PC-3 (cell line): ENCODE measurements at places on chromosomes 6 and 20. TPM values are rescaled to one million over a fixed set of nuclear protein-coding genes. Genes with fewer than 3 reads are reported as not detected.

DNA sequence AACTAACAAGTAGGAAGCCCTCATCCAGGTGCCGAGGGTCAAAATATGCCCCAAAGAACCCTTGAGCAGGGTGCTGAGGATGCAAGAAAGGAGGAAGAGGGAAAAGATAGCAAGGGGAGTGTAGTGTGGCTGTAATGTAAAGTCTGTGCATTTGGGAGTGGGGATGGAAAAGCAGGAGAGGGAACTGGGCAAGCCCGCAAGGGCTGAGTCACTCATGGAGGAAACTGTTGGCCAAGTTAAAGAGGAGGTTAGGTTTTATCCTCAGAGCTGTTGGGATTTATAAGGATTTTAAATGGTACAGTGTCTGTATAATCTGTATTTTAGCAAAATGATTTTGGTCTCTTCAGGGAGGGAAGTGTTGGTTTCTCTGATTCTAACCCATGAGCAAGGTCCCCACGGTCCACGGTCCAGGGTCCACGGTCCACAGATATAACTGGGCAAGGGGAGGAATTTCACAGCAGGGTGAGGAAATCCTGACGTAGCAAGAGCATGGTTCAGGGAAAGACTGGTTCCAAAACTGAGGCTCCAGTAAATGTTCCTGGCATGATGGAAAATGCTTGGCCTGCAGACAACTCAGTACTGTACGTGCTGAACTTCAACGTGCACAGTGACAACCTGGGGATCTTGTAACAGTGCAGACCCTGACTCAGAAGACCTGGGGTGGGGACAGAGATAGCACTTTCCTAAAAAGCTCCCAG, 759.8 kb downstream of the PTPRT start:
- no peak for DNase-seq

DNA sequence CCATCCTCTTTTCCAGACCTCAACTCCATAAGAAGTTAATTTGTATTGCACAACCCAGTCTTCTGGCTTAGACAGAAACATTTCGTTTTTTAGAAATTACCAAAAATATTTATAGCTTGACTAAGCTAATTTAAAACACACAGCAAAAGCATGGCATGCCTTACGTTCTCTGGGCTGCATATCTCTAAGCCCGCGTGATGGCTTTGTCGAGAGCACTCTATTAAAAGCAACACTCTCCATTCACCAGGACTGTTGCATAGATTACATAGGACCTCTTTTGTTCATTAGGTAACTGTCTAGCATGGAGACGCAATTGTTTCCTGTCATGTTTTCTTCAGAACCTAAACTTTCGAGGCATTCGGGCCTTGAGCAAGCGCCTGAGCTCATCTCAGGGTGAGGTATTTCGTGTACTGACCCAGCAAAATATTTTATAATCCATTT, 104.5 kb downstream of the IBTK start:
- DNase-seq = no peak

The OR2H1 gene
- total RNA-seq = not detected in 2 replicates

- peak; percentile 86 for DNase-seq
Measured at GRCh38 chr20:45138561-45139300, 14.5 kb upstream of the WFDC12 start.

DNA sequence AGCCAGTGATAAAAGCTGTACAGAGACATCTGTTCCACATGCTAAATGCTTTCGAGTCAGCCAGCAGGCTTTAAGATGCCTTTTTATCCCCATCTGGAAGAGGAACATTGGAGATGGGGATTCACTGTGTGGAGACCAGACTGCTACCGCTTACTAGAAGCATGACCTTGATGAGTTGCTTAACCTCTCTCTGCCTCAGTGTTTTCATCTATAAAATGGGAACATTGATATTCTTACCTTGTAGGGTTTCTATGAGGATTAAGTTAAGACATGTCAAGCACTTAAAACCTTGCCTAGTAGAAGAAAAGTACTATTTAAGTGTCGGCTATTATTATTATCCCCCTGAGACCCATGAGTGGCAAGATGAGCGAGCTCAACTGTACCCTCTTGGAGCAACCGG, 165.3 kb upstream of the SNX9 start:
- no peak for DNase-seq

DNA sequence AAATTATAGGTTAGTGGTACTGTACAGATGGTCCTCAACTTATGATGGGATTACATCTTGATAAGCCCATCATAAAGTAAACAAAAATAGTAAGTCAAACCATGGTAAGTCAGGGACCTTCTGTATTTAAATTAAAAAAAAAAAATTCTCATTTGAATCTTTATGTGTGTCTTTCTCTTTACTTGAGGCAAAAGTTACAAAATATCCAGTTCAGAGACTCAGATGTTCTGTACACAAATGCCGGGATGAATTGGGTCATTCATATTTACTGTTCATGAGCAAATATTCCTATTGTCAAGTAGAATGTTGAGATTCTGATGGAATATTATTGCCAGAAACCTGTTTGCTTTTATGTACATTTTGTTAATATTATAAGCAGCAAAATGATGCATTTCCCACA, 13.4 kb downstream of the PHACTR2 start:
- DNase-seq = no peak

The SCRT2 gene
- total RNA-seq = not detected in 2 replicates

The ULBP1 gene
- total RNA-seq = 0.86 and 0.87 TPM in 2 replicates

GRCh38 chr6:46730921-46731461, 4.2 kb downstream of the PLA2G7 start:
- no peak for DNase-seq

DNA sequence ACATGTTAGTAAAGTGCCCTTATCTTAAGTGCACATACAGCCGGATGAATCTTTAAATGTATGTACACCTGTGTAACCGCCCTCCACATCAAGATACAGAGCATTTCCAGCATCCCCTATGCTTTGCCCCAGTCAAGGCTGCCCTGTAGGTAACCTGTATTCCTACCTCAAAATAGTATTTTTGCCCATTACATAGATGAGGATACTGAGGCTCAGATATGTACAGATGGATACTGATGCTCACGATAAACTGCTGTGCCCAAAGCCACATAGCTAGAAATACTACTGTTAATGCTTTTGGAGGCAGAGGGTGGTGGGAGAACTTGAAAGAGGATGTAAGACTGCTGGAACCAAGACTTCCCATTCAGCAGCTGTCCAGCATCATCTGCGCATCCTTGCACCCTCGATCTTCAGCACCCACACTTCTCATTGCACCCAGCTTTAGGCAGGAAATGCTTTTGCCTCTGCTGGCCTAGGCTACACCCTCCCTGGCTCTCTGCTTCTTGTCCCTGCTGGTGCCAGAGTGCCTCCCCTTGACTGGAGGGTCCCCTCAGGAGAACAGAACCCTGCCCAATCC, 27.0 kb upstream of the ZFAND3 start:
- DNase-seq = no peak

- no peak for DNase-seq
Measured at GRCh38 chr6:112130878-112131277, 43.5 kb downstream of the FAM229B start.

The PPP1R3G gene
- total RNA-seq = 2.8 and 3.2 TPM in 2 replicates

DNA sequence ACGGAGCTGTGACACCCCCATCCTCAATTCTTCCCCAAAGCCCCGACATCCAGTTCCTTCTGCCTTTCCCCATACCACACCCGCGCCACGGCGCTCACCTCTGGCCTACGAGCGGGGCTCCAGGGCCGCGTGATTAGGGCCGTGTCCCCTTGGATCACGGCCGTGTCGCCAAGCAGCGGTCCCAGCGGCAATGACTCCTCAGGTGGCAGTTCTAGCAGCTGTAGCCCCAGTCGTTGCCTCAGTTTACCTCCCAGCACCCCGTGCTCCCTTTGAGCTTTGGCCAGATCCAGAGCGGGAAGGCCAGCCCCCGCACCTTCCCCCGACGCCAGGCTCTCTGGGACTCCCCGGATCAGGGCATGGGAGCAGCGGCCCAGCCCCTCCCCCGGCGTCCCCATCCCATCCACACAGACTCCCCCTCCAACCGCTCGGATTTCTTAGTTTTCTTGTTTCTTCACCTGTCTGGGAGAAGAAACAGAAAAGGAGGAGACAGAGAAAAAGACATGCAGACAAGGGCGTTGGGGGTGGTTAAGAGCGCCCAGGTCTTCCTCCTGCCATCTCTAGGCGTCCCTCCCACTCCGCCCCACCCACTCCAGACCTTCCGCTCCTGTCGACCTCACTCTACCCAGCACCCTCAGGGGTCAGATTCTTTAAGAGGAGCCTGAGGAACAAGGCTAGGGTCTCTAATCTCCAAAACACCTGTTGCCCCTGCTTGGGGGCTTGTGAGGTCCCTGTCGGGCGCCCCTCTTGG, at the start of gene DDAH2:
Gene DDAH2, minus strand, starts transcription at position 533 of the 748 bp plus-strand sequence. Its CDS starts 138 bp downstream, at position 395.
- DNase-seq = no peak

The CFB gene
- total RNA-seq = 0.86 TPM in 1 of 2 replicates, not detected in the other

- no peak for DNase-seq
Measured at GRCh38 chr20:58169450-58169849, 59.0 kb downstream of the ANKRD60 start.

- DNase-seq = no peak
Measured at GRCh38 chr6:17988422-17988944, 1.0 kb upstream of the KIF13A start.

DNA sequence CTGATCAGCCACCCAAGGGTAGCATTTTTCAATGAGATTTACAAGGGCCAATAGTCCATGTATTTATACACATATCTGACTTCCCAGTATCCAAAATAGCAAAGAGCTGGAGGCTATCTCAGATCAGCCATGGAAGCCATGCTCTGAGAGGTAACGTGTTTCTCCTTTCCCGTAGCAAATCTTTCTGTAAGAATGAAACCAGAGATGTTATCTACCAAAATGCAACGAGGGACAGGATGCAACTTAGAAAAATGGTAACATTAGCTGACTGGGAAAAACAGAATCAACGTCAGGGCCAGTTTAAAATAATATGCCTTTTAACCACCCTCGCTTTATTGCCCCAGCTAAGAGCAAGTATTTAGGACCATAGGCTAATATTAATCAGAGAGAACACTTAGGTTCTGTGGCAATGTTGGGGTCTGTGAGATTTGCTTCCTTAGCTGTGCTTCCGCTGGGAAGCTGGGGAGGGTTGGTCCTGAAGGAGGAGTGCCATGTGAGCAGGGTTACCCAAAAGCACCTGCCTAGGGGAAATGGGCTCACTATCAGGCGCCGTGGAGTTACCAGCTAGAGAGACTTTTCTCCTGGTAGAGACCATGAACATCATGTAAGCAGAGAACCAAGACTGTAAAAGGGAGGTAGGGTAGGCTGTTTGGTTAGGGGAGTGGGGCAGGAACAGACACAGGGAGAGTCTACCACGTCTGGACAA, 1.2 kb downstream of the ZNF831 start:
- no peak for DNase-seq

The AKAP7 gene
- 3.6 and 7.4 TPM in 2 replicates for total RNA-seq

DNA sequence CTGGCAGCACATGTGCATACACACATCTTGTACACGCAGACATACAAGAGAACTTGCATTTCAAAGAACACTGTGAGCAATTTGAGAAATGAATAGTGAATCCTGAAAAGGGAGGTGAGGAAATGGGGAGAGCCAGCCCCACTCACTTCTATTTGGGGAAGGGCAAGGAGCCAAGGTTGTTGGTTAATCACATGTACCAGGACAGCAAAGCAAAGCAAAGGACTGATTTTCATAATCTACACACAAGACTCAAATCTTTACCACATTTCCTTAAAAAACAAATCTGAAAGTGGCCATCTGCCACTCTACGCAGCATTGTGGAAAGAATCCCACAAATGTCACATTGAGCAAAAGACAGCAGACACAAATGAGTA, 35.0 kb upstream of the KIF16B start:
- no peak for DNase-seq

DNA sequence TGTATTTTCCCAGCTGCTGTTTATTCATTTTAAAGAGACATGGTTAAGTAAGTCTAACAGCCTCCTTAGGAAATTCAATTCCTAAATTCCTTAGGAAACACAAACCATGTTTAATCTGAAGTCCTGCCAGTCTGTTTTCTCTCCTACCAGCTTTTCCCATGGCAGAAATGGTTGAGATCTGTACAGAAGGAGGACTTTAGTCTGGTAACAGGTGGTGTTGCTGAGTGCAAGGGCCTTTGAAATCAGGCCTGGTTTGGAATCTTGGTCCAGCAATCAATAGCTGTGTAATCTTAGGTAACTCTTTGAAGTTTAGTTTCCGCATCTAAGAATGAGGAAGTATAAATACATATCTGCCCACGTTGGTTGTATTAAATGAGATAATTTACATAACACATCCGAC, 232.5 kb downstream of the LAMA2 start:
- no peak for DNase-seq

DNA sequence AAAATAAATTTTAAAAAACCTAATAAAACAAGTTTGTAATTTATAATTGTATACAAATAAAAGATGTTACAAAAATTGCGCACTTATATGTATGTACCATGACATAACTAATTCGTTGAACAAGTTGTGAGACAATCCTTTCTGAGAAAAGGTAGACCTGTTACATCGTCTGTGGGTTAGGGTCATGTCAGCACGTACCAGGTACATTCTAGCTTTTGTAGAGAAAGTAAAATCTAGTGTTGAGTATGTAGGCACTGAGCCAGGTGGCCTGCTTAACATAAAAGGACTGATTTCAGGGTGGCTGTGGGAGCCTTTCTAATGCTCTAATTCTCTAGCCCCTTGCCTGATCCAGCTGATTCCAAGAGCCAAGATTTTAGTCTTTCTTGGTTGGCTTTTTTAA, 10.4 kb downstream of the RPL7L1 start:
- DNase-seq = peak; percentile 22

- DNase-seq = no peak
Measured at GRCh38 chr6:6741264-6741663, 152.7 kb downstream of the LY86 start.

DNA sequence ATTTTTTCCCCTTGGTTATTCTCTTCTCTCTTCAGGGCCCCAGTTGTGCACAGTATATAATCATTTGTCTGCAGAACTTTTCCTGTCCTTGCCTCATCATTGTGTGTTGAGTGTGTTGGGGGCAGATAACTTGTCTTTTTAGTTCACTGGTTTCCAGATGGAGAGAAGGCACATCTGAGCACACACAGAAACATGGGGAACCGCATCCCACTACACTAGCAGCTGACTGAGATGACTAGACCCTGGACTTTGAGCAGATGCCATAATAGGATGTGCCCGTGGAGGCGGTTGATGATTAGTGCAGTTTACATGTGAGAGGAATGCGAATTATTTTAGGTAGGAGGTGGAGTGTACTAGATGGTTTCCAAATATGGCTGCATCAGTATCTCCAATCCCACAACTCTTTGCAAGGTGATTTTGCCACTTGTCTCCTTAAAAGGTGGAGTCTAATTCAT, 26.5 kb upstream of the SH3BGRL2 start:
- no peak for DNase-seq

The ZC2HC1B gene
- total RNA-seq = not detected in 2 replicates

- peak; percentile 11 for DNase-seq
Measured at GRCh38 chr6:135883045-135883444, 31.5 kb downstream of the PDE7B start.

The BMP7 gene
- not detected in 2 replicates for total RNA-seq

The TBX18 gene
- total RNA-seq = not detected in 2 replicates

- DNase-seq = no peak
Measured at GRCh38 chr6:166952121-166952520, 4.2 kb downstream of the RNASET2 start.

The ANKEF1 gene
- total RNA-seq = 11.6 and 13.1 TPM in 2 replicates

DNA sequence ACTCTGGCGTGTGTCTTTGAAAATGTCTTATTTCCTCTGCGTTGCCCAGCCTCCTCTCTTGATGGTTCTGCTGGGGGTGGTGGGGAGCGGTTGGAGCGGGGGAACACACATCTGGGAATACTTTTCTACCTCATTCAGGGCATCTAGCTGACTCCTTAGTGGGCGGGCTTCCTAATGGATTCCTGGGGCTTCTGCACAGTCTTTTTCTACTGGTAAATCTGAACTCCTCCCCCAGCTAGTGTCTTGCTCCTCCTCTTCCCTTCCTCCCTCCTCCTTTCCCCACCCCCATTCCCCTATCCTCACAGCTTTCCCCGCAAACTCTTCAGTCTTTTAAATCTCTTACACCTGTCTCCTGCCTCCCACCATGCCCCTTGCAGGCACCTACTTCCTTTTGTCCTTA, 74.4 kb downstream of the PRL start:
- DNase-seq = no peak
